ENCODE measurements at places on chromosomes 3 and 15.

GRCh38 chr3:8255725-8256124, 245.9 kb upstream of the LMCD1 start:
- no peak for DNase-seq

GRCh38 chr15:52635908-52636307, 43.3 kb downstream of the ATOSA start:
- no peak for DNase-seq

- no peak for DNase-seq
Observed at GRCh38 chr3:148066802-148067201, 630.9 kb upstream of the AGTR1 start.

DNA sequence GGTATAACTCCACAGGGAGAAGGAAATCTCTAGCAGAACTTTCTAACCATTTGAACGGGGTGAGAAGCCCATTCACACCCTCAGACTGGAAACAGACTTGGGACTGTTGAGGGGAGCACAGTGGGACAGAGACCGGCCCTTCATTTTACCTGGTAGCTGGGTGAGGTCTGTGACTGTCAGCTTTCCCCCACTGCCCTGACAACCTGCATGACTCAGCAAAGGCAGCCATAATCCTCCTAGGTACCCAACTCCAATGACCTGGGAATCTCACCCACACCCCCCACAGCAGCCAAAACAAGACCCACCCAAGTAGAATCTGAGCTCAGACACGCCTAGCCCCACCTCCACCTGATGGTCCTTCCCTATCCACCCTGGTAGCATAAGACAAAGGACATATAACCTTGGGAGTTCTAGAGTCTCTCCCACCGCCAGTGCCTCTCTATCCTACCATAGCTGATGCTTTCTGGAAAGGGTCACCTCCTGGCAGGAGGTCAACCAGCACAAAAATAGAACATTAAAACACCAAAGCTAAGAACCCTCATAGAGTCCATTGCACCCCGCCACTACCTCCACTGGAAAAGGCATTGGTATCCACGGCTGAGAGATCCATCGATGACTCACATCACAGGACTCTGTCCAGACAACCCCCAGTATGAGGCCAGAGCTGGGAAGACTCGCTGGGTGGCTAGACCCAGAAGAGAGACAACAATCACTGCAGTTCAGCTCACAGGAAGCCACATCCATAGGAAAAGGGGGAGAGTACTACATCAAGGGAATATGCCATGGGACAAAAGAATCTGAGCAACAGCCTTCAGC, 28.0 kb downstream of the SENP7 start:
- no peak for DNase-seq

DNA sequence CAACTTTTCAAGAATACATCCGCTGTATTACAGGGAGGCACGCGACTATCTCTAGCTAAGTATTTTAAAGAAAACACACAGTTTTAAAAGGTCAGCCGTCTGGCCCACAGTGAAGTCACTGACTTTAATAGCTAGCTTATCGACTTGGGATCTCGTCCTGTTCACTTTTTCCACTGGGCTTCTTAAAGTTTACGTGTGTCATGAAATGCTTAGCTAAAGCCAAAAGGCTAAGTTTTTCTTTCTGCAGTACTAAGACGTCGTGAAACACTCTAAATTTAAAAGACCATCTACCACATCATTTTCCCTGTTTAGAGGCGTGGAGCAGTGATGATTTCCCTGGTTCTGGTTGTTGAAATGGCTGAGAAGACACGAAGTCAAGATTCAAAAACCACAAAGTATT, 27.1 kb downstream of the LRIG1 start:
- DNase-seq, result no peak

DNA sequence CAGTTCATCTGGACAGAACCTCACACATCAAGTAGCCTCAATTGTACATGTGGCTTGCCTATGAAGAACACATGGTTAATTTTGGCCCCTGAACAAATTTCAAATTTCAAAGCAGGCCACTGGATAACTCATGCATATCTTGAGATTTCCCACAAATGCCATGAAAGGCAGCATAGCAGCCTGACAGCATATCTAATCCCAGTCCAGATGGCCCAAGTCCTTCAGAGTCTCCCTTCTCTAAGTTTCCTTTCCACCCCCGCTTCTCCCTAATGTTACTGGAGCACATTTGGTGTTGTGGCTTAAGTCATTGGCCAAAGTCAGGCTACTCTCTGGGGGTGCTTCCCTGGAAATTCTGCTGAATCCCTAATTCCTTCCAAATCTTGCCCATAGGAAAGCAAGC, 53.8 kb upstream of the COL6A6 start:
- no peak for DNase-seq

- no peak for DNase-seq
Observed at GRCh38 chr3:64384561-64384960, 159.3 kb upstream of the PRICKLE2 start.

GRCh38 chr3:58683466-58683865, 16.9 kb upstream of the FAM3D start:
- no peak for DNase-seq

GRCh38 chr3:13785351-13785750, 94.5 kb downstream of the WNT7A start:
- DNase-seq, result no peak

DNA sequence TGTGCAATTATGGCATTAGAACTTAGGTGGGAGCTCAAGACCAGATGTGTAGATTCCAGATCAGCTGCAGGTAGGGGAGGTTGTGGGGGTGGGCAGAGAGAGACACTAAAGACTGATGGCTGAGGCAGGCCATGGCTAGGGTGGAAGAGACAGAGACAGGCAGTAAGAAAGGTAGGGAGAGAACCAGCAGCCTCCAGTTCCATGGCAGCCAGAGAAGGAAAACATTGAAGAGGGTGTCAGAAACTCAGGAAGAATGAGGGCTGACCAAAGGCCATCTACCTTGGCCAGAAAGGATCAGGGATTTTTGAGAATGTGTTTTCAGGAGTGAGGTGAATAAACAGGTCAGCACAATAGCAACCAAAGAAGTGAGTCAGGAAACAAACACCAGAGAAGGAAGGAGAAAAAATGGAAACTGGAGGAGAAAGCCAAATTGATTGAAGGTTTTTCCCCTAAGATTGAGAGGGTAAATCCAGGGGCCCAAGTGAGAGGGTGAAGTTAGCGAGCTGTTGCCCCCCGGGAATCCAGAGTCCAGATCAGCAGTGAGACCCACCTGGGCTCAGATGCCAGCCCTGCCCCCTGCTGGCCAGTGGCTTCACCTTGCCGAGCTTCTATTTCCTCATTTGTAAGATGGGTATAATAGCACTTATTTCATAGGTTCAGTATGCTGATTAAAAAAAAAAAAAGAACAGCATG, 41.0 kb downstream of the ABHD2 start:
- no peak for DNase-seq

All from renal cortex interstitium (tissue), 15 donors.